Stimulated activated CD8-positive, alpha-beta memory T cell treated with anti-CD3 and anti-CD28 coated beads, Interleukin-4, amount 100 ng/mL, for 1 hour (primary cell): ENCODE measurements at places on chromosomes 3 and 15.

- DNase-seq: no peak
Measured at GRCh38 chr3:71045917-71046282, 537.6 kb downstream of the FOXP1 start.

DNA sequence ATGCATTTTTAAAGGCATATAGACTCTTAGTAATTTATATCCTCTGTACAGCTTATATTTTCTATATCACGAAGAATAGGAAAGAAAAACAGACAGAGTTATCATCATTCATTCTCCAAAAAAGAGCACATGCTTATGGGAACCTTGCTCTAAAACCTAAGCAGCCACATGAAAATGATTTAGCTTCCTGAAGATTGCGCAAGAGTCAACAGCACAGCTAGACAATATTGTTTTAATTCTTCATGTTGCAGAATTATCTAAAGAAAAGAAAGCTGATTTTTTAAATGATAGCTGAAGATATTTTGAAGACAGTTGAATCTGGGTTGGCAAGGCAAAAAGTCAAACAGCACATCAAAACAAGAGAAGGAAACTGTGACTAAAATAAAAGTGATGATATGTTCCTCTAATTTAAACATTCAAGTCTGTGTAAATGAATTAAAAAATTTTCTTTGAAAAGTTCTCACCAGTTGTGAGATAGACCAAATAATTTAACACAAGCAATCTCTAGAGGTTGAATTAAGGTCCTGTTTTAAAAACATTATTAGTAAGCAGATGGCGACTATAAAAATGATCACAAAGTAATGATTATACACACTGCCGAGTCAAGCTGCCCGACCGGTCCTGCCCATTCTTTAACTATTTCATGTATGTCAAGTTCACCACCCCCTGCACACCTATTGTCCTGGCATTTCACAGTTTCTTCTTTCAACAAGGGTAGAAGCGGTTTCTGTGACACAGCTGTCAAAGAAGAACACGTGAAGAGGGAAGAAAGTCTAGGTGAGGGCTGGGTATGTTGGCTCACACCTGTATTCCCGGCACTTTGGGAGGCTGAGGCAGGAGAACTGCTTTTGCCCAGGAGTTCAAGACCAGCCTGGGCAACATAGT lies 74.2 kb upstream of the BHLHE40 start:
- DNase-seq: no peak

DNA sequence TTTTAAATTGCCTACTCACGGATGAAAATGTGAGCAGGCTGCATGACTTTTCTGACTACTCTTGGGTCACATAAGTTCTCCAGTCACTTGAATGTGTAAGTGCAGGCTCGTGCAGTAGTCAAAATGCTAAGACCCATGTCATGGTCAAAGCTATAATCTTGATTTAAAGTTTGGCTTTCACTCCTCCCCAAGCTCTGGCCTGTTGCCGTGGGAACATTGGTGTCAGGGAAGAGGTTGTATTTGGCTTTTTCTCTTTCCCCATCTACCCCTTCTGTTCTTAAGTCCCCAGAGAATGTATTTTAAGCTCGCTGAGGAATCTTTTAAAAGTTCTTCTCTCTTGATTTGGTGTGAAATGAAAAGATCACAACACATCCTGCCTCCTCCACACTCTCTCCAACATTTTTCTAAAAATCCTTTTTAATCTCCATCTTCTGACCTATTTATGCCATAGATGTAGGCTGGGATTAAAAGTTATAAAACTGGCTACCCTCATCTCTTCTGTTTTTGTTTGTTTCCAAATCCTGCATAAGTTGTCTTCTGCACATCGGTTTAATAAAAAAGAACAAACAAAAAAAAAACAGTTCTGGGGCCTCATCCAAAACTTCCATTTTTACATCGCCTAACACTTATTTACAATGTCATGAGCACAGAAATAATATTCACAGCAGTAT lies 61.4 kb upstream of the ADAMTSL3 start:
- no peak for DNase-seq

- DNase-seq: no peak
Measured at GRCh38 chr15:67836134-67836455, 3.8 kb downstream of the RNU6-1 start.

- DNase-seq: no peak
Measured at GRCh38 chr3:64441861-64442260, 216.6 kb upstream of the PRICKLE2 start.

GRCh38 chr3:12479919-12480427 lies 4.3 kb upstream of the TSEN2 start:
- no peak for DNase-seq
